ENCODE measurements at places on chromosomes 4 and X.

- no peak for DNase-seq
Measured at GRCh38 chr4:171602638-171603355, 210.4 kb upstream of the GALNTL6 start.

GRCh38 chr4:187181054-187181453 lies 457.4 kb upstream of the FAT1 start:
- DNase-seq, result no peak

DNA sequence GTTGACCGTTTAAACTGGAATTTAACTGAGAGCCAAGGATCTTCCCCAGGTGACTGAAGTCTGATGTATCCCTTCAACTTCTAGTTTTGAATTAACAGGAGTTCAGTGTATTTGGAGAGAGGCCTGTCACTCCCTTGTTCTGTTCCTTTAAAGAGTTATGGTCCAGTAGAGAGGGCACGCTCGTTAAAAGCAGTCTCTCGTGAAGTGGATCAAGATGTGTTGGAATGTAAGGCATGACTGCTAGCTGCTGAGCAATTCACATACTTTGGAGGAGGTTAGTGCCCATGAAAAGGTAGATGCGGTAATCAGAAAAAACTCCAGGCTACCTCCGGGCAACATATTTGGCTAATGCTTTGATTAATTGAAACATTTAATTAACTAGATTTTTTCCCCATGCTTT lies 65.7 kb downstream of the SHROOM2 start:
- DNase-seq, result no peak

DNA sequence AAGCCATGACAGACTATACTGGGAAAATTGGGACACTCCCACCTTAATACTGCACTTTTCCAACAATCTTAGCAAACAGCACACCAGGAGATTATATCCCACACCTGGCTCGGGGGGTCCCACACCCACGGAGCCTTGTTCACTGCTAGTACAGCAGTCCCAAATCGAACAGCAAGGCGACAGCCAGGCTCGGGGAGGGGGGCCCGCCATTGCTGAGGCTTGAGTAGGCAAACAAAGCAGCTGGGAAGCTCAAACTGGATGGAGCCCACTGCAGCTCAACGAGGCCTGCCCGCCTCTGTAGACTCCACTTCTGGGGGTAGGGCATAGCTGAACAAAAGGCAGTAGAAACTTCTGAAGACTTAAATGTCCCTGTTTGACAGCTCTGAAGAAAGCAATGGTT lies 118.3 kb downstream of the MAGEB5 start:
- no peak for DNase-seq

- DNase-seq, result no peak
Measured at GRCh38 chr4:17329046-17329445, 182.8 kb downstream of the QDPR start.
